ENCODE measurements at places on chromosomes 1 and 21.

DNA sequence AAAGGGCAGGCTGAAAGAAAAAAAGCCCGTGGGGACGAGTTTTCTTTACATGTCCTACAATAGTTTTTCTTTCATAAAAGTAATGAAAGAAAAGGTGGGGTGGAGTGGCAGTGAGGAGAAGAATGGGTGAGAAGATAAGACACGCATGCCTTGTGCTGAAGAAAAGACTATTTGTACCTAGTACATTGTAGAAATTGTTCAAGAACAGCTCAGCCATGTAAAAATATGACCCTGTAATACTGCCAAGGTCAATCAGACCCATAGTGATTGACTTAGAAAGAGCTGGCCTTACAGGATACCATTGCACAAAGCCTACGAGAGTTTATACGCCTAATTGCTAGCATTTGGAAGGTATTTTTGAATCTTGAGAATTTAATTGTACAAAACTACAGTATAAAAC is 126.0 kb upstream of the NRIP1 start:
- no peak for DNase-seq

DNA sequence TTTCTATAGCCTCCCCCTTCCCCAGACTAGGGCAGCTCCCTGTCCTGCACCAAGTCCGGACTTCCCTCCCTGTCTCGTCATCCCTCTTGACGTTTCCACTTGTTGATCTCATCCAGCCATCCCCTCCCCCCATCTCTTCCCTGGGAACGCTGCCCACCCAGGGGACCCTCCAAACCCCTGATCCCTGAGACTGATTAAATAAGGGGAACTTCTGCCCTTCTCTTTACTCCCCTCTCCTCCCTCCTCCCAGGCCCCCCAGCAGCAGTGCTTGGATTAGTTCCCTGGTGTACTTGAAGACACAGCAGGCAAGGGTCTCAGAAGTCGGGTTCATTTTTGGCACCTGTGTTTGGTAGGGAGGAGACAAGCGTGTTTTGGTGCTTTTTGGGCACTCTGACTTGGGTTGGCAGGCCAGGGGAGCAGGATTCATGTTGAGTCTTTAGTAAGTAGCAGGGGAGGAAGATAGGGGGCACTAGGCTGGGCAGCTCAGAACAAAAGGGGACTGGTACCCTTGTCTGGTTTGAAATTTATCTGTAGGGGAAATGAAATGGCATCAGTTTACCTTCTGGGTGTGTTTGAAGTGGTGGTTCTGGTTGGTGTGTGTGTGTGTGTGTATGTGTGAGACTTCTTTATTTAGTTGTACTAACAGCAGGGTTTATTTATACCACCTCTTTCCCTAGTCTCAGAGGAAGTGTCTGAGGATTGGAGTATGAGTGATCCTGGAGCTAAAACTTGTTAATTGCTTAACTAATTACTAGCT is 11.1 kb downstream of the VANGL2 start:
- DNase-seq, result no peak

GRCh38 chr21:17818186-17819113 is 706 bp downstream of the C21orf91 start:
- DNase-seq, result no peak

GRCh38 chr1:203367057-203367456 is 16.1 kb upstream of the FMOD start:
- no peak for DNase-seq

Measured in omental fat pad (tissue), 4 donors.